Epithelial cell of umbilical artery (primary cell): ENCODE measurements at places on chromosomes 12 and 14. TPM values are rescaled to one million over a fixed set of nuclear protein-coding genes. Genes with fewer than 3 reads are reported as not detected.

Gene TAS2R8
- not detected in 2 replicates for total RNA-seq

Gene TOMM20L
- total RNA-seq, result not detected in 2 replicates

Gene PLBD1
- total RNA-seq, result under 0.01 TPM in 1 of 2 replicates, not detected in the other

Gene CLEC2B
- 39.6 and 39.8 TPM in 2 replicates for total RNA-seq

Gene PIWIL1
- total RNA-seq, result not detected in 2 replicates

Gene FAM222A
- total RNA-seq, result 0.15 and 0.32 TPM in 2 replicates

Gene RNU7-1
- total RNA-seq, result not detected in 2 replicates

Gene PPP4R3A
- 64.0 and 86.2 TPM in 2 replicates for total RNA-seq

Gene SLC25A21
- total RNA-seq, result 1.4 and 2.3 TPM in 2 replicates

Gene LALBA
- total RNA-seq, result not detected in 2 replicates

Gene GRIP1
- total RNA-seq, result 0.15 and 0.32 TPM in 2 replicates

Gene PPTC7
- 8.8 and 11.4 TPM in 2 replicates for total RNA-seq

Gene RNASE7
- not detected in 2 replicates for total RNA-seq

Gene ACOT6
- 0.30 TPM in 1 of 2 replicates, not detected in the other for total RNA-seq

Gene GPR84
- total RNA-seq, result not detected in 2 replicates

Gene SMIM41
- total RNA-seq, result not detected in 2 replicates

Gene HVCN1
- 3.6 and 7.4 TPM in 2 replicates for total RNA-seq

Gene BCL2L14
- total RNA-seq, result not detected in 2 replicates

Gene SCN8A
- 16.9 and 40.0 TPM in 2 replicates for total RNA-seq

Gene PPP1R1A
- not detected in 2 replicates for total RNA-seq

Gene RNF212B
- total RNA-seq, result not detected in 2 replicates

Gene USP44
- total RNA-seq, result 2.6 and 3.0 TPM in 2 replicates

Gene PPP1R36
- 0.32 and 0.61 TPM in 2 replicates for total RNA-seq

Gene HCAR2
- total RNA-seq, result not detected in 2 replicates

Gene SYNDIG1L
- not detected in 2 replicates for total RNA-seq

Gene KCNK10
- not detected in 2 replicates for total RNA-seq

Gene AMN1
- 19.8 TPM in 2 replicates for total RNA-seq

Gene HCAR3
- total RNA-seq, result not detected in 2 replicates

Gene CRACR2A
- total RNA-seq, result 6.2 and 12.5 TPM in 2 replicates

Gene P3H3
- 81.9 and 98.6 TPM in 2 replicates for total RNA-seq

Gene EID3
- total RNA-seq, result 1.9 and 10.3 TPM in 2 replicates

Gene HCAR1
- not detected in 2 replicates for total RNA-seq

Gene IL22
- total RNA-seq, result not detected in 2 replicates

Gene SDSL
- total RNA-seq, result 5.8 and 9.7 TPM in 2 replicates

Gene KRT5
- under 0.01 and 0.91 TPM in 2 replicates for total RNA-seq

Gene NTN4
- total RNA-seq, result 125 and 190 TPM in 2 replicates

Gene ANO4
- total RNA-seq, result not detected in 2 replicates

Gene VWF
- 531 and 644 TPM in 2 replicates for total RNA-seq

Gene CCDC184
- under 0.01 and 0.76 TPM in 2 replicates for total RNA-seq

Gene ZBTB42
- 5.6 and 5.8 TPM in 2 replicates for total RNA-seq

Gene CCNT1
- 19.8 and 28.3 TPM in 2 replicates for total RNA-seq

Gene IAPP
- total RNA-seq, result not detected in 2 replicates

Gene RD3L
- not detected in 2 replicates for total RNA-seq

Gene LRR1
- total RNA-seq, result 34.4 and 41.3 TPM in 2 replicates

Gene CIROP
- total RNA-seq, result not detected in 2 replicates

Gene CELA1
- total RNA-seq, result not detected in 2 replicates

Gene VEZT
- total RNA-seq, result 66.6 and 69.0 TPM in 2 replicates

Gene ZDHHC22
- under 0.01 TPM in 1 of 2 replicates, not detected in the other for total RNA-seq

Gene KCNA1
- total RNA-seq, result not detected in 2 replicates

Gene COX8C
- not detected in 2 replicates for total RNA-seq

Gene SLC2A13
- 3.9 and 5.3 TPM in 2 replicates for total RNA-seq

Gene SLC6A12
- not detected in 2 replicates for total RNA-seq

Gene C1S
- total RNA-seq, result 1.9 and 5.8 TPM in 2 replicates

Gene KRT71
- not detected in 2 replicates for total RNA-seq

Gene A2M
- 3.5 and 6.5 TPM in 2 replicates for total RNA-seq

Gene AQP6
- under 0.01 TPM in 1 of 2 replicates, not detected in the other for total RNA-seq

Gene ATP2B1
- 38.3 and 44.4 TPM in 2 replicates for total RNA-seq

Gene CLEC4A
- total RNA-seq, result not detected in 2 replicates

Gene SCNN1A
- under 0.01 TPM in 1 of 2 replicates, not detected in the other for total RNA-seq
